H4 (cell line): ENCODE measurements at places on chromosomes 5 and 9. TPM values are rescaled to one million over a fixed set of nuclear protein-coding genes. Genes with fewer than 3 reads are reported as not detected.

- DNase-seq: no peak
Observed at GRCh38 chr5:139822553-139823425, 27.2 kb downstream of the PSD2 start.

DNA sequence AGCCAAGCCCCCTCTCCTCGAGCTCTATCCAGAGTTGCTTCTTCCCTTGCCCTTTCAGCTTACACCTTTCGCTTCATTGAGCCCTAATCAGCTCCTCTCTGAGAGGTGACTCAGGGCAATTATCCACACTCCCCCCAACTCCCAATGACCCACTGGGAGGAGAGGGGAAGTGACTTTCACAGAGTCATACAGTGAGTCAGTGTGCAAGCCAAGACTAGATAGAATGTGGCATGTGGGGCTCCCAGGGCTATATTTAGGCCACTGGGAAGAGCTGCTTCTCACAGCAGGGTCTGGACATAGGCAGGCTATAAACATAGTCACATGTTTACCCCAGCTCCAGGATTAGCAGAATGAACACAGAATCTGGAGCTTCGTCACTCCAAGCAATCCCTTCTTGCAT, 57.4 kb downstream of the NRG2 start:
- peak; percentile 34 for DNase-seq

TIMD4 gene
- total RNA-seq: not detected in 2 replicates

- DNase-seq: no peak
Observed at GRCh38 chr5:53915120-53915519, 354.7 kb downstream of the NDUFS4 start.

DMRT3 gene
- total RNA-seq: not detected in 2 replicates

- DNase-seq: no peak
Observed at GRCh38 chr5:133865113-133865512, 103.3 kb downstream of the C5orf15 start.

ZNF189 gene
- total RNA-seq: 10.0 and 13.6 TPM in 2 replicates

GRCh38 chr5:58924306-58924705, 341.4 kb downstream of the RAB3C start:
- no peak for DNase-seq

DNA sequence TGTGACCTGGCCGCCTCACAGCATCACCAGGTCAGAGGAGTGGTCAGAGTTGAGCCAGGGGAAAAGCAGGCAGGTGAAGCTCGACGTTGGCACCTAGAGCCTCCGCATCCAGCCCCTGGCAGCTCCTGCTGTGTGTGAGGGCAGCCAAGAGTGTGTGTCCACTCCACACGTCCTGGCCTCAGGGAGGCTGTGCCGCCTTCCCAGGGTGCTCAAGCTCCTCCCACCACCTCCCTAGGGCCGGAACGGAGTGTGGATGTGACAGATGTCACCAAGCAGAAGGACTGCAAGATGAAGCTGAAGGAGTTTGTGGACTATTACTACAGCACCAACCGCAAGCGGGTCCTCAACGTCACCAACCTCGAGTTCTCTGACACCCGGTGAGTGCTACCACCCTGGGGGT, 72.5 kb downstream of the PHF2 start:
- DNase-seq: no peak

RNF183 gene
- total RNA-seq: not detected in 2 replicates

- DNase-seq: peak; percentile 27
Observed at GRCh38 chr5:94218374-94218773, 400.0 kb downstream of the KIAA0825 start.

PCDHA12 gene
- 0.21 and 0.60 TPM in 2 replicates for total RNA-seq

DNA sequence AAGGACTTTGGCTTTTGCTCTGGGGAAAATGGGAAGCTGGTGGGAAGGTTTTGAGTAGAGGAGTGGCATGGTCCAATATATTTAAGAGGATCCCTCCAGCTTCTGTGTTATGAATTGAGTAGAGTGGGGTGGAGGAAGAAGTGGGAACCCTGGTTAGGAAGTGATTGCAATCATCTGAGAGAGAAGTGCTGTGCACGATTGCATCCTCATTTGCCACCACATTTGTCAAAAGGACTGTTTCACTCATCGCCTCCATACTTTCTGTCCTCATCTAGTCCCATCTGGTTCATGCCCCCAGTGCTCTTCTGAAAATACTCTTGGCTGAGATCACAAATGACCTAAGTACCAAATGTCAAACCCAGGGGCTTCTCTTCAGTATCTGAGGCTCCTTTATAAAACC, 192.1 kb downstream of the RAB3C start:
- no peak for DNase-seq

DNA sequence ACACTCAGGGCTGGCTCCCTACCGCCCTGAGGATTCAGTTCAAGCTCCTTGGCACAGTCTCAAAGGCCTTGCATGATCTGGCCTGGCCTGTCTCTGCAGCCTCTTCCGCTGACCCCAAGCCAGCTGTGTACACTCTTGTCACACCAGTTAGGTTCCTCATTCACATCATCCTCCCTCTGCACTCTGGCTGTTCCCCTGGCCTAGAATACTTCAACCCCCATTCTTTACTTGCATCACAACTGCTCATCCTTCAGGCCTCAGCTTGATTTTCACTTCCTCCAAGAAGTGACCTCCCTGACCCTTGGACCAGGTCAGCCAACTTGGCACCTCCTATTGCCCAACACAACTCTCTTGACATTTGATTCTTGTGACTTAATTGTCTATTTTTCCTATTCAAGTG, 18.9 kb upstream of the PFDN1 start:
- no peak for DNase-seq

- no peak for DNase-seq
Observed at GRCh38 chr5:9344751-9345240, 201.1 kb downstream of the SEMA5A start.

DNA sequence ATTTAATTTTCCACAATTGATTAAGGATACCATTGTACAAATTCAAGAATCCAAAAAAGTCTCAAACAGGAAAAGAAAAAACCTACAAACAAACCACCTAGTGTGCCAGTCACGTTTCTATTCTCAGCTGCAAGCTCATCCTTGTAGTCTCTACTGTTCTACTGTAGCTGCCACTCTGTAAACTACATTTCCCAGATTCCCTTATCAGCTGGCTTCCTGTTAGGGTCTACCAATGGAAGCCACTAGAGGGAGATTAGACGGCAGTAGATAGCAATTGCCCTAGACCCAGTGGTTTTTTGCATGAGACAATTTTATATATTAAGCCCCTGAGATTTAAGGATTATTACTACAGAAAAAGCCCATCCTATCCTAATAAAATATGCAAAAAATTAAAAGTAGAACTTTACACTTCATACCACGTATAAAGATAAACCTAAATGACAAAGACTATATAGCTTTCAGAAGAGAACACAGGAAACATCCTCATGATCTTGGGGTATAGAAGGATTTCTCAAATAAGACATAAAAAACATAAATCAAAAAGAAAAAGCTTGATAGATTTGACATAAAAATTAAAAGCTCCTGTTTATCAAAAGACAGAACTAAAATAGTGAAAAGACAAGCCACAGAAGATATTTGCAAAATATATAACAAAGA, 37.4 kb downstream of the P4HA2 start:
- DNase-seq: peak; percentile 78

DNA sequence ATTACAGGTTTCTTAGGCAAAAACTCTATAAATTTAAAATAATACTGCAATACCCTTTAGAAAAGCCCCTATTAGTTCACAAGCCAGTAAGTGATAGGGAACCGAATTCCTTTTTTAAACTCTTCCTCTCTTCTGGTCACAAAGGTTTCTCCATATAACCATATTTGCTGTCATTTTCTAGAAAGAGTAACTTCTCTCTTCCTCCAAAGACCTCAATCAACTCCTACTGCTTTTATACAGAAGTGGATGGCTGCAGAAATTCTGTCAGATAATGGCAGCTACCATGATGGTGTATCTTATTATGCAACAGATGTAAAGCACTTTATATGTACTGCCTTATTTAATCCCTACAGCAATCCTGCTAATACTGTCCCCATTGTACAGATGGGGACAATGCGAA, 6.2 kb downstream of the TUT7 start:
- DNase-seq: no peak

DNA sequence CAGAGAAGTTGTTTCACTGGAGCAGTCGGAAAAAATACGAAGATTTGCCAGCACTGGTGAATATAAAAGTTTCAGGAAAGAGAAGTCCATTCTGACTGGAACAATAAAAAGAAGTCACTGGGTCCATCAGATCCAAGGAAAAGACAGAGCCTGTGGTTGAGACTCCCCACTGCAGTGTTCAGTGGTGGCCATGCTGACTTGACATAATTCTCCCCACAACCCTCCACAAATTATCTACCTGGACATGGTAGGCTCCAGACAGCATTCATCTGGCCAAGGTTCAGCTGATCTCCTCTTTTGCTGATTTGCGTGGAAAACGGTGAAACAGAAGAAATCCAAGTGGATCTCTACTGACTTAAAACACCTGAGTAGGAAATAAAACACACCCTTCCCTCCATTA, 8.0 kb downstream of the THBS4 start:
- no peak for DNase-seq

TIGD6 gene
- total RNA-seq: 4.0 and 7.4 TPM in 2 replicates

- DNase-seq: no peak
Observed at GRCh38 chr9:131214876-131215275, 61.4 kb downstream of the FAM78A start.

HTR4 gene
- not detected in 2 replicates for total RNA-seq

DNA sequence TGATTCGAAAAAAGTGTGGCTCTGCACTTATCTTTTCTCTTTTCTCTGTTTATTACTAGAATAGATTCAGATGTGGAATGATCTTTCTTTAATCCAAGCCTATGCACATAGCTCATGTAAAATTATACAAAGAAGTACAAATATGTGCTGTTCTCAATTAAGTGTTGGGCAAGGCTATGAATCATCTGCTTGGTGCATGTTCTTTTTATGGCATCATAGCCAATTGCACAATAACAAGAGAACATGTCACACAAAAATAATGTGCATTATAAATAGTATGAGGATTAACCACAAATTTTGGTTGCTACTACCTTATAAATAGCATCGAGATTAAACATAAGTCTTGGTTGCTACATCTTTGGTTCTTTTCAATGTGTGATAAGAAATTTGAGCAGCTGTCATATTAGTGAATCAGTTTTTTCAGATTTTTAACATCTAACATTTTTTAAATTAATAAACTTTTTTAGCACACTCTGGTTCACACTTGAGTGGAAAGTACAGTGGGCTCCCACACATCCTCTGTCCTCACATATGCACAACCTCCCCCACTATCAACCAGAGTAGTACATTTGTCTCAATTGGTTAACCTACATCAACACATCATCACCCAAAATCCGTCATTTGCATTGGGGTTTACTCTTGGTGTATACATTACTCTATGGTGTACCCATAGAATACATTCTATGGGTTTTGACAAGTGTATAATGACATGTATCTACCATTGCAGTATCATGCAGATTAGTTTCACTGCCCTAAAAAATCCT, 6.8 kb upstream of the RECK start:
- peak; percentile 85 for DNase-seq
